ENCODE measurements at places on chromosomes 5 and 9.

GRCh38 chr9:28209130-28209529 is 635.8 kb upstream of the C9orf72 start:
- no peak for DNase-seq

- DNase-seq: no peak
These were observed 123.4 kb downstream of the BASP1 start for GRCh38 chr5:17340819-17341218.

DNA sequence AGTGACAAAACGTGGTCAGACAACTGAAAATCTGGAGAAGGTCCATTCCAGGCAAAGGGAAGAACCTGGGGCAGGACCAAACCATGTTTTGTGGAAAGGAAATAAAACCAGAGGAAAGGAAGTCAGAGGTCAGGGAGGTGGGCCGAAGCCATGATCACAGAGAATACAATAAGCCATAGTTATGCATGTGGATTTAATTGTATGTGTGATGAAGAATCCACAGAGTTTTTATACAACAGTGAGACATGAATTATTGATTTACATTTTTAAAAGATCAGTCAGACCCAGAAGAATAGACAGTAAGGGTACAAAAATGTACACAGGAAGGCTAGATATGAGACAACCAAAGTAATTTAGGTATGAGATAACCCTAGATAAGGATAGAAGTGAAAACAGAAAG is 20.8 kb downstream of the TTC33 start:
- DNase-seq: no peak

DNA sequence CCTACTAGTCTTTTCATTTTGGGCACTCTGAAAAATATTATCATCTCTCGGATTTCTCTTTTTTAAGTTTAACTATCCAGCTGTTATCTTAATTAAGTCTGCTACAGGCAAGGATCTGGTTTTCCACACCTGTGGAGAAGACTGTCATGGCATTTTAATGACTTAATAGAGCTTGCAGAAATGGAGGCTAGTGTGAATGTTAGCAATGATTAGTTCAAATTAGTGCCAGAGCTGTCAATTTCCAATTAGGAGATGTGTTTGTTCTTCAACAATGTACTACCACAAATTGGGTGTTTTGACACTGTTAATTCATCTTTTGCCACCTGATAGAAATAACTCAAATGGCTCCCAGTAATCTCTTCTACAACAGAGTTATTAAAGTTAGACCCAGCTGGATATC is 2023.0 kb upstream of the CDH9 start:
- DNase-seq: no peak
